ENCODE measurements at places on chromosomes 13 and 19.
A peak's percentile ranks its signal among the peaks of the same experiment; 100 is the strongest.

- no peak for DNase-seq
These were observed 4.5 kb downstream of the ZNF507 start for GRCh38 chr19:32349724-32350470.

GRCh38 chr13:70170689-70171088 lies 62.4 kb upstream of the KLHL1 start:
- DNase-seq = no peak

- no peak for DNase-seq
These were observed 8.4 kb downstream of the COMP start for GRCh38 chr19:18782559-18783225.

DNA sequence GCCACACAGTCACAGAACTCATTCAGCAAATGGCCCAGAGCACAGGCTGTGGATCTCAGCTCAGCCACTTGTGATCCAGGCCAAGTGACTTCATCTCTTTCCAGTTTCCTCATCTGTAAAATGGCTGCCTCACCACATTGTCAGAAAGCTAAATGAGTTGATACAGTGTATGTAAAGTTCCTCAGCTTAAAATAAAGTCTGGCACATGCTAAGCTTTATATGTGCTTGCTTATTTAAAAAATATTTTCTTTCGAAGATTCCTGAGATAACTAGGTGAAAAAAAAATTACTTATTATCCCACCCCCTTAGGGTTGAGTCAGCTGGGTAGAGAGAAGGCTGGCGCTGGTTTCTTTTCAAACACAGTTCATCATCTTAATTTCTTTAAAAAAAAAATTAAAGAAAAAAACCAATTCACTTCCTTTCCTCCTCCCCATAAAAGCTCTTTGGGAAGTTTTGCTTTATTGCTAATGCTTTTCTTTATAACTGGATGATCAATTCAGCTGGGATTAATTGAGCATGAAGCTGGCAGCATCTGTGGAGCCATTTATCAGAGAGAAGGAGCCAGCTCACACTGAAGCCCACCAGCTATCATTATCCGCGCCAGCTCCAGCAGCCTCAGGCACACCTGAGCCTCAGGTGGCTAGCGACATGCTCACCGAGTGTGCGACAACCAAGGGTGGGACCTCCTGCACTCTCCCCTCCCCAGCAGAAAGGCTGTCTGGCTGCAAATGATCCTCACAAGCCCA lies 354.9 kb downstream of the FOXO1 start:
- no peak for DNase-seq

GRCh38 chr19:38394488-38394887 lies 6.0 kb downstream of the SPRED3 start:
- no peak for DNase-seq

DNA sequence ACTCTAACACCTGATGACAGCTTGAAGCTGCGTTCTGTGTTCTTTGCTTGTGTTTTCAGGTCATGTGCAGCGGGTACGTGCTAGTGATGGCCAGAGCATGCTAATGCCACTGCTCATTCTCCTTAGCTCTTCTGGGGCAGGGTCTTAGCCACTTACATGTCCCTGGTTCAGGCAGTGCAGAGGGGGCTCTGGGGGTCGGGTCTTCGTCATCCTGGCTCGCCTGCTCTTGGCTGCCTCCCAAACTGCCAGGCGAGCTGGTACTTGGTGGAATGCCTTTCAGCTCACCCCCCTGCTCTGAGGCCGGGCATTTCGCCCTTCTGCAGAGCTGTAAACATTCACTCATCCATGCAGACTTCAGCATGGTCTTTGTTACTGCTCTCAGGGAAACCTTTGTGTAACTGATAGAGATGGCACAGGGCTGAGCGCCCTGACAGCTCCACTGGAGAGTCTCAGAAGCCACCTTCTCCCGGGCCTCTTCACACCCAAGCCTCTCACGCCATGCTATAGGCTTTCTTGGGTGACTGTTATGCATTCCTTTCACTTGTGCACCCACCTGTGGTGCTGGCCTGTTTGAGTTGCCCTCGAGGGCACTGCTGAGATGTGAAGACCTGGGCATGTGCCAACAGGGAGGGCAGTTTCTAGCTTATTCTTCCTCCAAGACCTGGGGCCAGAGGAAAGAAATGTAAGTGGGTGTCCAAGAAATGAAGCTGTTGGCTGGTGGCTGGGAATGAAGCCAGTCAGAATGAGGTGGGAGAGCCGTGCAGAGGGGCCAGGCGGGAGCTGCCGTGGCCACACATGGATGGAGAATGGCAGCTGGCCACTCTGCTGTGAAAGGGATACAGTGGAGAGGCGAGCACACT lies 24.4 kb downstream of the FAM124A start:
- DNase-seq = no peak

- no peak for DNase-seq
These were observed 138.6 kb downstream of the KCNRG start for GRCh38 chr13:50153876-50154275.

DNA sequence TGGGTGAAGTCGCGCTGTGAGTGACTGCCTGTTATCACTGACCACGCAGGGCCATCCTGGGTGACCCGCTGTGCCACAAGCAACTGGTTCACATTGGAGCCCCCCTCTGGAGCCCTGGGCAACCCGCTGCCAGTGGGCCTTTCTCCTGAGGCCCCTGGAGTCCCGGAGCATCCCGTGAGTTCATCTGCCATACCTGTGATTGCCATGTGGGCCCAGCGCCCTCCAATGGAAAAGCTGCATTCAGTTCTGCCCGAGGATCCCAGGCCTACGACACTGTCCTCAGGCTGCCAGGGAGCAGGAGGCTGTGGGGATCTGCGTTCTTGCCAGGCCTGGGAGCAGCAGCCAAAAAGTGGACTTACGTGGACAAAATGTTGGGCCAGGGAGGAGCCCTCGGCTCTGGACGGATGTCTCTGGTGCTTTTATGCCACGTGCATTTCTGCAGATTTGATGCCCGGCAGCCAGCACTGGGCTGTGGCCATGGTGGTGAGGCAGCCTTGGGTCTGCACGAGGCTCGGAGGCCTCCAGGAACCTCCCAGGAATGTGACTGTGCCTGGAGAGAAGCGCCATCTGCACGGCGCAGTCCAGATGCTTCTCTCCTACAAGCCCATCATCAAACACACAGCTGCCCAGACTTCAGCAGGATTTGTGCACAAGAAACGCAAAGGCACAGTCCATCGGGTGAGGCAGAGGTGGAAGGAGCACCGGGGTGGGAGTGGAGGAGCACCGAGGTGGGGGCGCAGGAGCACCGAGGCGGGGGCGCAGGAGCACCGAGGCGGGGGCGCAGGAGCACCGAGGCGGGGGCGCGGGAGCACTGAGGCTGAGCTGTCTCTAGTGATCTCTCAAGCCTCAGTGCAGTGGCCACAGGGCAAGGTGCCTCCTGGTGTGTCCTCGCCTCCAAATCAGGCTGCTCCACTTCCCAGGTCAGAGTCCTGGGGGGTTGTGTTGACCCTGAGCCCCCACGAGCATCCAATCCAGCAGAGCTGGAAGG lies 44.0 kb downstream of the C13orf46 start:
- no peak for DNase-seq

DNA sequence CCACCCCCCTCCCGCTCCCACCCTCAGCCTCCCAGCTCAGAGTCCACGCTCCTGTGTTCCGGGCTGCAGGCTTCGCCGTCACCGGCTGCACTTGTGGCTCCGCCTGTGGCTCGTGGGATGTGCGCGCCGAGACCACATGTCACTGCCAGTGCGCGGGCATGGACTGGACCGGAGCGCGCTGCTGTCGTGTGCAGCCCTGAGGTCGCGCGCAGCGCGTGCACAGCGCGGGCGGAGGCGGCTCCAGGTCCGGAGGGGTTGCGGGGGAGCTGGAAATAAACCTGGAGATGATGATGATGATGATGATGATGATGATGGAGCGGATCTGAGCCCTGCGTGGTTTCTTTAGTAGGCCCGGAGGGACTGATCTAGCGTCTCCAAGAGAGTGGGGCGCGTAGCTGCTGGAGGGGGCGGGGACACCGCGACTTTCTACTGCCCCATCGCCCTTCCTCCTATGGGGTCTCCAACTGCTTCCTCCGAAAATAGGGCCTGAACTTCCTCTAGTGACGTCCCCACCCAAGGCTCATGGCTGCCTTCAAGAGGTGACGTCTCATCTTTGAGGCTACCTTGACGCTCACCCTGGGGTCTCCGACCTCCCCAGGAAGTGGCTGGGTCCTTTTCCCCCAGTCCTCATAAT lies 1.4 kb downstream of the RETN start:
- no peak for DNase-seq

DNA sequence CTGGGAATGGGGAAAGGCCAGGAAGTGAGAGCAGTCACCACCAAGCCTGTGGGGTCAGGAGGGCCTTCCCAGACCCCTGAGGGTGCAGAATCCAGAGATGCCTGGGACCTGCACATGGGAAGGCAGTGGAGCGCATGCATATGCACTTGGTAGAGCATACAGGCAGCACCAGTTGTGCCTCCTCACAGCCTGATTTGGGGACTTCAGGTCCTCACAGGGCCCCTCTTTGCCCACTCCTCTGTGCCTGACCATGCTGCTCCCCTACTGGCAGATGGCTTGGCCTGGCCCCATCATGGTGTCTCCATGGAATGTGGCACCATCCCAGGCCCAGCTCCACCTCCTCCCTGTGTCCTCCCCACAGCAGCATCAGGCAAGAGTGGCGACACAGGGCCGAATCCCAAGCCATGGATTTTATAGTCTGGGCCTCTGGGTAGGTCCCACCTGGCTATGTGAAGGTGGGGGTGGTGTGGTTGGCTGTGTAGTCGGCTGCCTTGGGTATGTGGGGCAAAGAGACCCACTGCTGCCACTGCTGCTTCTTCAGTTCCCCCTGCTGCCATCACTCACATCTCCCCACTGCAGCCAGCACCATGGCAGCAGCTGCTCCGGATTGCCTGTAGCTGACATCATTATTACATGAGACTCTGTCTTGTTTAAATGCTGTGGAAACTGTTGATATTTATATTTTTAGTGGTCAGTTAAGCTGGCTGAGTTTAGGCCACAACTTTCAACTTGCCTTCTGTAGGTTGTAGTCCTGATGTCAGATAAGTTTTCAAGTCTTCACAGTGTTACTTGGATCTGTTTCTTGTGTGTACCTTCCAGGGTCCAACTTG lies 247.0 kb downstream of the GPC6 start:
- DNase-seq = no peak

- no peak for DNase-seq
These were observed 22.1 kb upstream of the KCTD4 start for GRCh38 chr13:45222919-45223318.

DNA sequence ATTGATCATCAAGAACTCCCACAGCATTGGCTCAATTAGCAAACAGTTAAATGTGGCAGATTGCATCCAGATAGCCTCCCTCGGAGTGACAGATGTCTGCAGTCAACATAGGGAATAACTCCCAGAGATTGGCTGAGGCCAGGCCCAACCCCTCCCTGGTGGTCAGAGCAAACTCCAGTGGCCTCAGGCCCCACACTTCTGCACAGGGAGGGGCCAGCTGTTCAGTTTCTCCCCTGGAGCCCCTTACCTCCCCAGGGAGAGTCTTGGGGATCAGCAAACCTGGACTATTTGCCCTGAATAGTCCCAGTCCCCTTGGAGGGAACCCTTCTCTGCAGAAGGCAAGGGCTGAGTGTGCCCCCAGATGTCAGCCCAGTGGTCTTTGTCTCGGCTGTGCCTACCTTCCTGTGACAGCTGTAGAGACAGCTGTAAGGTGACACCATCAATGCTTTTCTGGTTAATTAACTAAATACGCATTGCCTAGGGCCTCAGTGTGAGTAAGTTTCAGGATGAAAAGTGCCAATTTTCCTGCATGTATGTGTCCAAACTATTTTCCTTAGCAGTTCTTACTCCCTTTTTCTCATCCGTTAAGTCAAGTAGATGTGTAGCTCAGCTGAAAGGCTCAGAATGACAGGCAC lies 102.7 kb upstream of the UQCRFS1 start:
- no peak for DNase-seq

DNA sequence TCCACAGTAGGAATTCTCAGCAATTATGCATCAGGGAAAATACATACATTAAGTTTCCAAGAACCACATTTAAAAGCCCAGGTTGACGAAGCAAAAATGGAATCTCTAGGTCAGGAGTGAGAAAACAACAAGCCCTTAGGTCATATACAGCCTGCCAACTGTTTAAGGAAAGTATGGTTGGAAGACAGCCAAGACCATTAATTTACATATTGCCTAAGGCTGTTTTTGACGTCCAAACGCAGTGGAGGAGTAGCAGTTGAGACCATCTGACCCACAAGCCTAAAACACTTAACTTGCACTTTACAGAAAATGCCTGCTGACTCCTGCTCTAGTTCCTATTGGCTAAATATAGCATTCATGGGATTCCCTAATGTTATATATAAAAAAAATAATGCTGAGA lies 299.0 kb downstream of the ITGBL1 start:
- DNase-seq = peak; percentile 76

- no peak for DNase-seq
These were observed 133.9 kb upstream of the WASF3 start for GRCh38 chr13:26423629-26424028.

DNA sequence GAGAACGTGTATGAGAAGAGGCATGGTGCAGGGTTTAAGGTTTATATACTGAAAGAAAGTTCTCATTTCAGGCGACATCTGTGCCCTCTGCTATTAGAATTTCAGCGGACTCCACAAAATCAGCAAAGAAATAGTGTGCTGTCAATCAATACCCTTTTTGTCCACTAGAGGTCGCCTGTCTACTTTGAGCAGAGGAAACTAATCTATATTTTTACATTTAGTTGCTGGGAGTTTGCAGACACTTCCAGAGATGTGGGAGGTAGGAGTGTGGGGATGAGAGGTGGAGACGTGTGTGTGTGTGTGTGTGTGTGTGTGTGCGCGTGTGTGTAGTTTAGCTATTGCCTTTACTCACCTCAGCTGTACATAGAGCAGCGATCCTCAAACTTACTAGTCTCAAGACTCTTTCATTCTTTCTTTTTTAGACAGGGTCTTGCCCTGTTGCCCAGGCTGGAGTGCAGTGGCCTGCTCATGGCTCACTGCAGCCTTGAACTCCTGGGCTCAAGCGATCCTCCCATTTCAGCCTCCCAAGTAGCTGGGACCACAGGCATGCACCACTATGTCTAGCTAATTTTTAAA lies 9.7 kb downstream of the INAFM1 start:
- DNase-seq = no peak

DNA sequence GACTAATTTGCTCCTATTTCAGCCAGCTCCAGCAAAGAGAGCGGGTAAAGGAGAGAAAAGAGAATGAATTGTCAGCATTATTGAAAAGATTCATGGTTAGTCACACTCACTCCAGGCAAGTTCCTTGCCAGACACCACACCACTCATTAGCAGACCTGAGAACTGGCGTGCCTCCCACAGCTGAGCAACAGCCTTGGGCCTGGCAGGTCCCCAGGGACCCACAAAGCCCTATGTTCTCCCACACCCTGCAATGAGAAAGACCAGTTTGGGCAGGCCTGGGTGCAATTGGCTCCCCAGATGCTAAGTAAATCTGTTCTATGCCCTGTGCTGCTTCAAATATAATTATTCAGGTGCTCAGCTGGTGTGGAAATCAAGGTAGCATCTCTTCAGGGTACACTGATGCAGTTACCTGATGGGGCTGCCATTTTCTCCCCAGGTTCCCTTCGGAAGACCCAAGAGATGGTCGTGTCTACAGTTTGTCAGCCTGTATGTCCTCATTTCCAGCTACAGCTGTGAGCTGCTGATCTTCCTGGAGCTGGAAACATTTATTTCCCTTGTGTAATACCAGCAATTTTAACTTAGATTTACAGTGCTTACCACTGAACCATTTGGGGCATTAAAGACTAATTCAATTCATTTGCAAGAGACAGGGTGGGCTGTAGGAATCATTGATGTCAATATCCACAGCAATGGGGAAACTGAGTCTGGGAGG lies 405.0 kb downstream of the COG6 start:
- DNase-seq = no peak

- no peak for DNase-seq
These were observed 1.8 kb downstream of the ETHE1 start for GRCh38 chr19:43524922-43525835.

GRCh38 chr19:33392341-33393285 lies 19.1 kb downstream of the CEBPG start:
- no peak for DNase-seq

- peak; percentile 63 for DNase-seq
These were observed 676.1 kb upstream of the KLHL1 start for GRCh38 chr13:70784207-70784989.

Data from NCI-H524 treated with DMSO at 0.1 percent for 48 hours (cell line).